ENCODE measurements at places on chromosomes 6 and 20.

- DNase-seq = no peak
These were observed 210.2 kb upstream of the CITED2 start for GRCh38 chr6:139584599-139584998.

DNA sequence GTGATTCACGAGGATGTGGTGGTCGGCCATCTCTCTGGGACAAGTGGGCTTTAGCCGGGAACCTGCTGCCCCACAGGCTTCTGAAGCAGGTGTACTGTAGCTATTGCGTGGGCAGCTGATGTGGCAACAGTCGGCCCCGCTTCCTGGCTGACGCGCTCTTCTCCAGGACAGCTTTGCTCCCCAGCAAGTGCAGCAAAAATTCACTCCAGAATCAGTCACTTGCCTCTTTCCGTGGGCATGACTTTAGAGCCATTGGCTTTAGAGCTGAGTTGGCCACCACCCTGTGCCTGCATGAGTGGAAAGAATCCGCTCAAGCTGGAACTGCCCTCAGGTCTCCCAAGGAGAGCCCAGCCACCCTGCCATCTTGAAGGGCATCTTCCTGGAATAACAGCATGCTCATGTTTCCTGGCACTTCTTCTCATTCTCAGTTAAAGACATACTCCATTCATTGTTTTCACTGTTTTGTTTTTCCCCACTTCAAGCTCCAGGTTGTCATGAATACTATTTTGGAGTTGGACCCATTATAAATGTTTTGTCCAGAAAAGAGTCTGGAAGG lies 178.3 kb downstream of the ZDHHC14 start:
- no peak for DNase-seq

GRCh38 chr6:108497883-108498282 lies 62.8 kb upstream of the FOXO3 start:
- DNase-seq = no peak

DNA sequence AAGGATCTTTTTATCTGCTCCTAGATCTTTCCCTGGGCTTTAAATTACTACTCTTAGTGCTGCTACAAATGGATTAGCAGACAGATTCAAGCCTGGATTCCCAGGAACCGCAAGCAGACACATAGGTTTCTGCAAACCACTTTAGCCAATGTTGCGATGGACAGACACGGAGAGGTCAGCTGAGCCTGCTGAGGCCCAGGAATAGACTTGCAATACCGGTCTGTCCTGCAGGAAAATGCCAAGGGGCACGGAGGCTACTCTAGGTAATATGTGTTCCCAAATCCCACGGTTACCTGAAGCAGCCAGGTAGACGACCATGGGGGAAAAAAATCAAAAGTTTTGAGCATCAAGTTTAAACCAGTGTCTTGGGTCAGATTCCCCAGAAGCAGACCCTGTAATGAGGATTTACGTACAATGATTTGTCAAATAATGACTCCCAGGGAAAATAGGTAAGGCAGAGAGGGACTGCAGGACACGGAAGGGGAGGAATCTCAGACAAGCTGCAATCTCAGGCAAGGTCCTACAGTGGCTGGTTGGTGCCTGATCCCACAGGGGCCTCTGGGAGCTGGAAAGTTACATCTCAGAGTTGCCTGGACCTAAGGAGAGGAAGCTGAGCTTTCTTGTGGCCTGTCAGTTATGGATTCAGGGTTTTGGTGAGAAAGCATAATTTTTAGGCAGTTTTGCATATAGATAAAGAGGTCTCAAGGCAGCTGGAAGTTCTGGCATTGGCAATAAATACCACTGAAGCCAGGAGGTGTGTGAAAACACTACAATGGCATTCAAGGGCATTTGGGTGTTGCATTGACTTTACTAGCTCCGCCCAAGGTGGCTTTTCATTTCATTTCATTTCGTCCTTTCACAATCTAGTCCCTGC lies 12.5 kb downstream of the OTOR start:
- DNase-seq = no peak

DNA sequence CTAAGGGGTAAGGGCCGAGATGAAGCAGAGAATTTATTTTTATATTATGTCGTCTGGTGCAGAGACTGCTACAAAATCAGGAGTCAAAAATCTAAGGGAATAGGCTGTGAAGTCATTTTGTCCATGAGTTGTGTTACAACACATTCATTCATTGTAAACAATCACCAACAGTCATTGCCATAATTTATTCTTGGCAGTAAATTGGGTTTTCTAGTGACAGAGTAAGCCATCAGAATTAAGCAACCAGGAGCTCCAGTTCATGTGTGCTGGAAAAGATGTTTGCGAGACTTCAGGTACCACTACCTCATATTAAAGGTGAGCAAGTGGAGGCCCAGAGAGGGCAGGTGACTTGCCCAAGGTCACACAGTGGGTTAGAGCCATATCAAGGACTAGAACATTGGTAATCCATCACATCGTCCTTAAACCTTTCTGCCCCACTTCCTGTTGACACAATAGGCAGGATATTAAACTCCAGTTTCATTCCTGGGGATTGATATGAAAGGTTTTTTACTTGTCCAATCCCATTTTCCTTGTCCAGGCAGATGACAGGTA lies 46.0 kb downstream of the E2F3 start:
- no peak for DNase-seq

DNA sequence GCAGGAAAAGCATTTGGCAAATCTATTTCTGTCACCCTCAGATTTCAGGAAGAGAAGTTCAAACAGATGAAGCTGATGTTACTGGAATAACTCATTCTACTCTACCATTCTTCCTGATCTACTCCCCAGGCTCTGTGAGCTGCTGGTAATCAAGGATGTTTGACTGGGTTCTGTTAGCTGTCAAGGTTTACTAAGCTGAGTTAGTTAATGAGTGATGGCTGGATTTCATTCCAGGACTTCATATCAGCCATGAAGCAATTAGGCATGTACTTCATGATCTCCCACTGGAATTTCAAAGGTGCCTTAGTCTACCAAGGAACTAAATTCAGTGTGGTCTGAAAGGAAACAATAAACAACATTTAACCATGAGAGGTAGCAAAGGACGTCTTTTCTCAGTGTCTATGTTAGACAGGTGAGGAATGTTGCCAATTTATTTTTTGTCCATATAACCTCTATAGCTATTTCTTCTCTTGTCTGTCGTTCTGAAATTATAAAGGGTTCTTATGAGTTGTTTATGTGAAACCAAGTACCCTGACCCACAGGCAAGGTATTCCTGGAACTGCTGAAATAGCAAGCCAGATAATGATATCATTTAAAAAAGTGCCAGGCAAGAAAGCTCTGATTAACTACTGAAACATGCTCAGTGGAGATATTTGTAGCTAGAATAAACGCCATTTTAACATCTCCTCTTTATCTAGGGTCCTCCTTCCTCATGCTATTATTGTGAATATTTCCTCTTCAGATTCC lies 112.9 kb downstream of the BACH2 start:
- DNase-seq = no peak

- no peak for DNase-seq
These were observed 91.7 kb downstream of the CD24 start for GRCh38 chr6:106882601-106883518.

DNA sequence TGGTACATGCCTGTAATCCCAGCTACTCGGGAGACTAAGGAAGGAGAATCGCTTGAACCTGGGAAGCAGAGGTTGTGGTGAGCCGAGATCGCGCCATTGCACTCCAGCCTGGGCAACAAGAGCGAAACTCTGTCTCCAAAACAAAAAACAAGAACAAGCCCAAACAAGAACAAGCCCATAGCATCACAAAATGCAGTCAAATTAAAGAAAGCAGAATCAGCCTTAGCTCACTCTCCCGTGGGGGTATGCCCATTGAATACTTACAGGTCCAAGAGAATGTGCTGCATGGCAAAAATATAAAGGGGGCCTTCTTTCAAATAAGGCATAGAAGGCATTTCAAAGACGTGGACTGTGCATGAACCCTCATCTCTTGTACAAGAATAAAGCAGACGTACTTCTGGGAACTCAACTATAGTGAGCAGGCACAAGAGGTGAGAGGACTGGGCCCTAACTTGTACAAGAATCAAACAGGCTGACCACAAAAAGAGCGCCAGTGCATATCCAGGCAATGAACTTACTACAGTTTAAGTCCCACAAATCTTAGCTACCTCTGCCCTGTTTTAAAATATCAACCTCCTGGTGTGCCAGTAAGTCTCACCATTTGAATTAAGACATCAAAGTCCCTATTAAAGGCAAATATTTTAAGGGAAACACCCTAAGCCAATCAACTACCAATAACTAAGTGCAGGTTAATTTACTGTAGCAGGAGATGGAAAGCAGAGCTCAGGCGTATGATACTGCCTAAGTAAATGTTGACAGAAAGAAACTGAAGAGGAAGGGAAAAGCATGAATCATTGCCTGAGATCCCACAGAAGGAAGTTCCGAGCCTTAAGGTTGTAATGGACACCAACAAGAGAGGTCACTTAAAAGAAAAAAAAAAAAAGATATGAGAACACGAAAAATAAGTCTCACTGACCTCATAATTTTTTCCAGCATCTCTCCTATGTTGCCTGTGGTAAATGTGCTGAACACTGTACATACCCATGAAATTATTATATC lies 37.4 kb downstream of the TOMM6 start:
- no peak for DNase-seq

DNA sequence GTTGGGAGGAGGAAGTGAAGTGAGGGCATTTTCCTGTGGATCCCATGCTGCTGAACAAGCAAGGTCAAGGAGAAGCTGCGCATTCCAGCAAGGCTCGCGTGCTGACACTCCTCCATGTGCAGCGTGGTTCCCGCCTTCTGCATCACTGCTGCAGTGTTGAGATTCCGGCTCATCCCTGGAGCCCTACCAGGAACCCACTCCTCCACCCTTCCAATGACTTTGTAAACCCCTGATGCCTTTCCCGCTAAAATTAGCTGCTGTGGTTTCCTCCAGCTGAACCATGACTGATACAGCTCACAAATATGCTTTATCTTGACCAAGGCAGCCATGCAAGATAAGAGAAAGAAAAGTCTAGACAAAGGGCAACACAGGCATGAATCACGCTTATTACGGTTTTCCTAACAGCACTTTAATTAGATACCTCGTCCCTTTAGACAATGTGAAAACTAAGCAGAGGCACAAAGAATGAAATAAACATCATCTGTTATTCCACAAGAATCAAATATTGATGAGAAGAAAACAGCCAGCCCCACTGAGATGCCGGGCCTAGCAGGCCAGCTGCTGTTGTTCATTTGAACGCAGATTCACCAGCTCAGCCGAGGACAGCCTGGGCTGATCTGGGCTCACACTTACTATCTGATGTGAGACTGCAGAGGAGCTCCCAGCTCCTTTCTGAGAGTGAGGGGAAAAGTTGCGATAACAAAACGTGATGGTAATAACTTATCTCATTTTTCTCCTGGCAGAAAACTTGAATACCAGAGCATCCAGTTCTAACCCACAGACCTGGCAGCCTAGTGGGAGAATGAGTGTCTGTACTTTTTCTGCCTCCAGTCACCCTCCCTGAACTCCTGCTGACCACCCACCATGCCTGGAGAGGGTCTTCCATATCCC lies 14.2 kb upstream of the BNIP5 start:
- no peak for DNase-seq

GRCh38 chr20:44209686-44210405 lies 725 bp downstream of the OSER1 start:
- DNase-seq = no peak

GRCh38 chr6:51663525-51663924 lies 423.9 kb downstream of the PKHD1 start:
- no peak for DNase-seq

DNA sequence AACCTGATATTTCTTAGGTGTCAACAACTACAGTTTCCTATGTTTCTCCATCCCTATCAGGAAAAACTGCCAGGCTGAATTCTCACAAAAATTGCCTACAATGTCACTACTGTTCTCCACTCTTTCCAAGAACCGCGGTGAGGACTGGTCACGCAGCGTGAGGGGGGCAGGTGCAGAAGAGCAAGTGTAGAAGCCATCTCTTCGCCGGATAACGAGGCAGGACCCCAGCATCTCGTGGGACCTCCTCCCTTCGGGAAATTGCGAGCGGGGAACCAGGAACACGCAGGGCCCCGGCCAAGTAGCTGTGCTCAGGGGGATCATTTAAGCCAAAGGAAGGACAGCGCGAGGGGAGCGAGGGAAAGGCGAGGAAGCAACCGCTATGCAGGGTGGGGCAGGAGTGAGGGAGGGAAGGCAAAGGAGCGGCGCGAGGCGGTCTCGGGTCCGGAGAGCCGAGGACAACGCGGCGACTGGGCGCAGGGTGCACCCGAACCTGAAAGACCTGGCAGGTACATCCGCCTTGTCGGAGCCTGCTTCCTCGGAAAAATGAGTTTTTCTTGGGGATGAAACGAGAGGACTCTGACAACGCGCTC lies 559 bp downstream of the APMAP start:
- peak; percentile 6 for DNase-seq

GRCh38 chr20:38230253-38230551 lies 30.3 kb downstream of the KIAA1755 start:
- DNase-seq = no peak

- no peak for DNase-seq
These were observed 92.9 kb downstream of the ANKS1A start for GRCh38 chr6:34981951-34982350.

DNA sequence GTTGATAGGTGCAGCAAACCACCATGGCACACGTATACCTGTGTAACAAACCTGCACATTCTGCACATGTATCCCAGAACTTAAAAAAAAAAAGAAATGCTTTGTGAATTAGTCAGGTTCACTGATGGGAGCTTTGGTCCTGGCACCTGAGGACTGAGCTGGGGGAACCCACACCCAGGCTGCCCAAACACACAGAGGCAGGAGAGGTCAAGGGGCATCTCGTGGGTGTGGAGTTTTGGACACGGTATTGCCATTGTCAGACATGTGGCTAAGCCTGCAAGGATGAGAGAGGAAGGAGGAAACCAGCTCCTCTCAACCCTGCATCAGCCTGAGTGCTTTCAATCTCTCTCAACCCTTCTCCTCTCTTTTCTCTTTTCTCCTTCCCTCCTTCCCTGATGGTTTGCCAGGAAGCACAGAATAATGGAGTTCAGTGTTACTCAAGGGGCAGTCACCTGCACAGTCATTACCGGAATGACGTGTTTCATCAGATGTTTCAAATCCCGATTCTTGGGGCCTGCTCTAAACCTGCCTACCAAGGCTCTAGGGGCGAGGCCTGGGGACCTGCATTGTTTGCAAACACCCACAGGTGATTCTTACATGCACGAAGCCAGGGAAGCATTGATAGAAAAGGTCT lies 89.9 kb upstream of the NEDD9 start:
- DNase-seq = no peak

GRCh38 chr6:164130151-164130550 lies 715.6 kb downstream of the QKI start:
- DNase-seq = no peak

GRCh38 chr6:89494131-89494793 lies 61.3 kb downstream of the ANKRD6 start:
- no peak for DNase-seq

Data from stimulated activated CD4-positive, alpha-beta T cell treated with anti-CD3 and anti-CD28 coated beads, TNF-alpha, amount 100 ng/mL, for 1 hour (primary cell).